Left forelimb (tissue), 1 donor: ENCODE measurements at places on chromosomes 11 and 22.

- DNase-seq, result no peak
These were observed 71.7 kb downstream of the TBC1D22A start for GRCh38 chr22:46834021-46834737.

- no peak for DNase-seq
These were observed 71.0 kb downstream of the PTPRJ start for GRCh38 chr11:48051217-48051830.

- DNase-seq, result no peak
These were observed 22.2 kb downstream of the MRGPRG start for GRCh38 chr11:3196161-3197043.

- no peak for DNase-seq
These were observed 150.7 kb downstream of the PKNOX2 start for GRCh38 chr11:125315079-125315740.

GRCh38 chr11:44065161-44065661, 859 bp upstream of the ACCS start:
- no peak for DNase-seq

GRCh38 chr11:70032943-70033710, 45.0 kb upstream of the ANO1 start:
- no peak for DNase-seq

GRCh38 chr11:95335989-95336388, 105.0 kb upstream of the SESN3 start:
- DNase-seq, result no peak

DNA sequence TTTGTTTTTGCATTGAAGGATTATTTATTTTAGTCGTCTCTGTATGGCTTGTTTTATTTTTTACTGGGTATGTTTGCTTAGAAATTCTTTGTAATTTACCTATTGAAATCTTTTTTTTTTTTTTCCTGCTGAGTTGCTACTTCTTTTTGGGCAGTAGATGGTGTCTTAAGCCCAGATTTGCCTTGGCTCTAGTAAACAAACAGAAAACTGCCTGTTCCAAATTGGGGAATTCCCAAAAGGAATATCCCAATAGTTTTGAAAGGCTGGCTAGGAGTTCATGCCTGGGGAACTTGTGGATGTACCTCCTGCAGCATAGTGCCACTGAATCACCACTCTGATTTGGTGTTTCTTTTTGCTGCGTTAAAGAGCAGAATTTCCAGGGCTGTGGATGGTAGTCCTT, 17.7 kb downstream of the PAMR1 start:
- DNase-seq, result no peak

- DNase-seq, result no peak
These were observed 36.7 kb downstream of the TPST2 start for GRCh38 chr22:26553056-26553752.

DNA sequence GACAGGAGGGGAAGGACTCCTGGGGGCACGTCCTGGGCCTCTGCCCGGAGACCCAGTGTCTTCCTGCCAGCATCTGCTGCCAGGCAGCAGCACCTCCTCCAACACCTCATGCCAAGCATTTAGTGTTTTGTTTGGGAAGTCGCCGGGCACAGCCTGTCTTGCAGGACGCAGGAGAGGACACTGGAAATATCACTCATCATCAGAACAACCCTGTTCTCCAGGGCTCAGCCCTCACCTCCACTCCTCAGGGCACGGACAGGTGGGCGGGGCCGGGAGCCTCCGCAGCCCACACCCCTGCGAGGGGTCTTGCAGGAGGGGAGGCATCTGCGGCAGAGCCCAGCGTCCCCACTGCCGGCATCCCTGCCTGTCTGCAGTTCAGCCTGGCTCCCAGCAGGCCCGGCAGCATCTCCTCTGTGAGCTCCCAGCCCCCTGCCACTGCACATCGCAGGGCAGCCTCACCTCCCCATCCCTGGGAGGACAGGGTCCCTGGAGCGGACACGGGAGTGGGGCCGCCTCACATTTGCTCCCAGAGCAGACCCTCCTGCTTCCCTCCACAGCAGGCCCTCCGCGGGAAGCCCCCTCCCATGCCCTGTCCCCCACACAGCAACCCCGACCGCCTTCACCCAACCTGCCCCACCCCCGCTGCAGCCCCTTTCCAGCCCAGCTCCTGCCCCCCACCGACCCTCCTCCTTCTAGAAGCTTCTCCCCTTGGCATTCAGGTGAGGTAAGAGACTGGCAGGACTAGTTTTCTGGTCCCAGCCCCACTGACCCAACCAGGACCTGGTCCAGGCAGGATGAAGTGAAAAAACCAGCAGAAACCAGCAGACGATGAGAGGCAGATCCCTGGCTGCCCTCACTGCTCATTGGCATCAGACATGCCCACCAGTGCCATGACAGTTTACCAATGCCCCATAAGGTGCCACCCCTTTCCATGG, 72.7 kb downstream of the BRD1 start:
- peak; percentile 59 for DNase-seq

- DNase-seq, result no peak
These were observed 43.2 kb downstream of the PIK3C2A start for GRCh38 chr11:17164361-17165246.
